Posterior vena cava (tissue), 2 donors: ENCODE measurements at places on chromosomes 6 and 20. TPM values are rescaled to one million over a fixed set of nuclear protein-coding genes. Genes with fewer than 3 reads are reported as not detected.

GRCh38 chr6:29965873-29966601, 23.7 kb downstream of the HLA-A start:
- peak; percentile 94 for DNase-seq

GRCh38 chr6:15974817-15975216, 154.1 kb upstream of the MYLIP start:
- no peak for DNase-seq

Gene SLC17A4
- total RNA-seq, result not detected

DNA sequence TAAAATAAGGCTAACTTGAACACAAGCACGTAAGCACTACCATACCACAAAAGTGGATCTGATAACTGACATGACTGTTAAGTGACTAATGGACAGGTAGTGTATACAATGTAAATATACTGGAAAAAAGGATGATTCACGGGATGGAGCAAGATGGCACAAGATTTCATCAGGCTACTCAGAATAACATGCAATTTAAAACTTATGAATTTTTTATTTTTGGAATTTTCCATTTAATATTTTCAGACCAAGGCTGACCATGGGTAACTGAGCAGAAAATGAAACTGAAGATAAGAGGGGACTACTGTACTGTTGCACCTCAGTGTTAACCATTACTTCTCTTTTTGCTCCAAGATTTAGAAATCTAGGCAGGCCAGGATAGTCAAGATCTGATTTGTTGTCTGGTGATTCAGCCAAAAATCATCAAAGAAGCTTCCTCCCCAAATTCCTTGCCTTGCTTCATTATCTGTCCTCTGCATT, 45.4 kb downstream of the TPBG start:
- DNase-seq, result no peak

DNA sequence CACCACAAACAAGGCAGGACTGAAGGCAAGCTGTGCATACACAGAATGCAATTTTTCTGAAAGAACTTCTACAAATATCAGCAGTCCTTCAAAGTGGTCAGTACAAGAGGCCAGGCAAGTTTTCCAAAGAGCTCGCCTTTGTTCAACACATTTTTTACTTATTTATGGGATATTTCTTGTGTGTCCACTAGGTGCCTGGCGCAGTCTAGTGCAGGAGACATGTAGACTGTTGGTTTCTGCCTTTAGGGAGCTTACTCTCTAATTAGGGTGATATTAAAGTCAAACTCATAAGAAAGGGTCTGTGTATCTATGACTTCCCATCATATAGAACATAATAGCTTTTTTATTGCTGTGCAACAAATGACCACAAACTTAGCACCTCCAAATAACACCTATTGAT, 21.2 kb upstream of the VEGFA start:
- no peak for DNase-seq

DNA sequence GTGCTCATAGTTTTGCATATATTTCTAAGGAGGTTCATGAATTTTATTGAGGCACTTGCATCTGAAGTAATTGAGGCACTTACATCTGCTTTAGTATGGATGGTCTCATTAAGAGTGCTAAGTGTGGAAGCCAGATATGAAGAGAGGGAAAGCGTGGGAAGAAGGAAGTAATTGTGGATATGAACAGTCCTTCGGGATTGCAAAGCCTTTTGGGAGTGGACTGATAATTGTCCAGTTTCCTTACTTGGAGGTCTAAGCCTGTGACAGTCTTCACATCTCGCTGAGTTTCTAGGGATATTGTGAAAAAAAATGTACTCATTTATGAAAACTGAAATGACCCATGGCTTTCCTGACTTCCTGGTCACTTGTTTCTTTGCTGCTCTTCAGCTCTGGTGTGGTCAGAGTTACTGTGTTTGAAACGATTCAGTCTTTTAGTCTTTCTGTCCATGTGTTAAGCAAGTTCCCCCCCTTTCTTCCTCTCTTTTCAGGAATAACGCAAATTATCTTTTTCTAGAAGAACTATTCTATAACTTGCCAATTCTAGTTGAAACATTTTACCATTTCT, 137.3 kb downstream of the ZFAND3 start:
- DNase-seq, result no peak

Gene ADTRP
- 1.2 TPM for total RNA-seq

GRCh38 chr6:156943816-156944215, 166.6 kb downstream of the ARID1B start:
- no peak for DNase-seq

DNA sequence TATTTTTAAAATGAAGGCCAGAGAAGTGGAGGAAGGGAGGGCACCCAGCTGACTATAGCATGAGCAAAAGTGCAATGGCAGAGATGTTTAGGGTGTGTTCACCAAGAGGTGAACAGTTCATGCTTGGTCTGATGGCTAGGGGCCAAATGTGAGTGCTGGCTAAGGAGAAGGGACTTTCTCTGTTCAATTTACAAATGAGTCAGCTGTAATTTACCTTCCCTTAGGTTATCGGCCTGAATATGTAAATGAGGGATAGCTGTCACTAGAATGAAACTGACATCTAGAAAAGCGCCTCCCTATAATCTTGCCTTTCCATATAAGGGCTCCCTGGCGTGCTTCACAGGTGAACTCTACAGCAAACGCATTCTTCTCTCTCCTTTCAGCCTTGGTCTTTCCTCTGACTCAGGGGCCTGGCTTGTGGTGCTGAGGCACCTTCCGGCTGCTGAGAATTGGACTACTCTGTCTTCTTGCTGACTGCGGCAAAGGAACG, 114.7 kb upstream of the BACH2 start:
- no peak for DNase-seq

- DNase-seq, result no peak
Measured at GRCh38 chr6:137775227-137775626, 91.8 kb upstream of the TNFAIP3 start.

DNA sequence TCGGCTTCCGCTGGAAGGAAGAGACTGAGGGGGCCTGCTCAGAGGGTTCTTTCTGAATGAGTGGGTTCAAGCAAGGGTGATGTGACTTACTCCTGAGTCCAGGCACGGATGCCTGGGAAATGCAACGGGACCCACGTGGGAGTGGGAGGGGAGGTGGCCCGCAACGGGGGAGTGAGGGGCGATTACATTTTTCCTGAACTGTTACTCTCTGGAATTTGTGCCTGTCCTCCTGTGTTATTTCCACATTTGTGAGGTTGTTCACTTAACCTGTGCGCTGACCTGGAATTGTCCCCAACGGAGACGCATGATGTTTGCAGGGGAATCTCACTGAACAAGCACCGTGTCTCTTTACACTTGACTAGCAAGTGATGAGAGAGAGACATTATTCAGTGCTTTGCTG, 209.4 kb downstream of the CDH4 start:
- no peak for DNase-seq

- no peak for DNase-seq
Measured at GRCh38 chr6:41872147-41872546, 23.0 kb downstream of the USP49 start.

DNA sequence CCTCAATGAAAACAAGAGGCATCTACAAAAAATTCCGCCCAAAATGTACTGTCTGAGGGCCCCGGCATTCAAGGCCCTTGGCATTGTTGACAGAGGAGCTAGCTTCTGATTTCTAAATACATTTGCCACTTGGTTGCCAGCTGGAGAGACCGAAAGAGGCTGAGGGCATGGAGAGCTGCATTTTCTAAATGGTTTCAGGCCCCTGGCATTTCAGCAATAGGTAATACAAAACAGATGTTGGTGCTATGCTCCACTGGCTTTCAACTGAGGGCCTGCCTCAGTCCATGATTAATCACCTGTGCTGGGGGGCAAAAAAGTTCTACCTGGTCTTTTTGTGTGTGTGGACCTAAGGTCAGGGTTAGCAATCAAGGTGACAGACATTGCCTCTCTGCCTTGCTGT, 79.5 kb upstream of the ISM1 start:
- DNase-seq, result no peak

DNA sequence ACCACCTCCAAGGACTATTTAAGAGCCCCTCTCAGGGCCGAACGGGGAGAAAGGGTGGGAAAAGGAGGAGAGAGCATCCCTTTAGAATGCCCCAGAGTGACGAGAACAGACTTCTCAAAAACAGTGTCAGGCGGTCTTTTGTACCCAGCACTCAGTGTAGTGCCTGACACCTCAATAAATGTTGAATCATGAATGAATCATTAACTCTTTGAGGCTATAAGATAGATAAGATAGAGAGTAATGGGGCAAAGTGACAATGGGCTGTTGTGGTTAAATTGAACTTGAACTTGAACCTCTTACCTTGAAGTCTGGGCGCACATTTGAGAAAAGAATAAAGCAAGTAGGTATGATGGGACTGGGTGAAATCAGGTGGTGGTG, 7.4 kb downstream of the TCF21 start:
- DNase-seq, result no peak

Gene CDH4
- total RNA-seq, result 0.19 TPM

- no peak for DNase-seq
Measured at GRCh38 chr6:147366290-147366689, 142.2 kb upstream of the SAMD5 start.

Gene NRSN1
- not detected for total RNA-seq

Gene OLIG3
- total RNA-seq, result not detected

- no peak for DNase-seq
Measured at GRCh38 chr6:38149531-38149930, 330.0 kb downstream of the ZFAND3 start.
